ENCODE measurements at places on chromosomes 7 and 10.
A peak's percentile ranks its signal among the peaks of the same experiment; 100 is the strongest.

GRCh38 chr7:135162382-135163001 lies 8.0 kb downstream of the CYREN start:
- no peak for DNase-seq

- peak; percentile 65 for DNase-seq
Measured at GRCh38 chr7:69630292-69630691, 32.0 kb downstream of the AUTS2 start.

- no peak for DNase-seq
Measured at GRCh38 chr7:5211730-5212482, 21.9 kb downstream of the WIPI2 start.

DNA sequence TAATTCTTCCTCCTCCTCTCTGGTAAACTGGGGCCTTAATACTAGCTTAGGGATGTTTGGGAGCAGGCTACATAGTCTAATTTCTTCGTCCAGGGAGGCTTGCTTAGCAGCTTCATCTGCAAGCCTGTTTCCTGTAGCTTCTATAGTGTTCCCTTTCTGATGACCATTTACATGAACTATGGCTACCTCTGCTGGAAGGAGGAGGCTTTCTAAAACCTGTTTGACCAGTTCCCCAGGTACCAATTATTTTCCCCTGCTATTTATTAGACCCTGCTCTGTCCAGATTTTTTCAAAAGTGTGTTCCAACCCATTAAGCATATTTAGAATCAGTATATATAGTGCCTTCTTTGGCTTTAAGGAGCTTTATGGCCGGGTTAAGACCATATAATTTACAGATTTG lies 38.8 kb upstream of the DNAH11 start:
- DNase-seq, result no peak

- no peak for DNase-seq
Measured at GRCh38 chr7:28211006-28211405, 30.4 kb upstream of the JAZF1 start.

- DNase-seq, result peak; percentile 28
Measured at GRCh38 chr7:27947586-27948278, 207.8 kb downstream of the TAX1BP1 start.

- DNase-seq, result peak; percentile 53
Measured at GRCh38 chr7:12646139-12646538, 41.3 kb upstream of the ARL4A start.

DNA sequence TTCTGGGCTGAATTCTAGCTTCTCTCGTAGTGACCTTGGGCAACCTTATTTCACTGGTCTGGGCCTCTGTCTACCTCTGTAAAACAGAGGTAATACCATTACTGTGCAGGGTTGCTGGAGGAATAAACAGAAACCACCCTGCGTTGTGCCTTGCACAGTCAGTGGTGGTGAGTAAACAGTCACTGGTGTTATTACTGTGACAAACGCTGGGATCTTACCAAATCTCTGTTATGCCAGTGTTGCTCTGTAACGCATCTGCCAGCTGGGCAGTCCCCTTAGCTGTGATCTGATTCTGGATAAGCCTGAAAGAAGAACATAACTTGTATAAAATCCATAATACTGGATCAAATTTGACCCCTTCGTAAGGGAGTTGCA lies 49.4 kb downstream of the NOD1 start:
- no peak for DNase-seq

DNA sequence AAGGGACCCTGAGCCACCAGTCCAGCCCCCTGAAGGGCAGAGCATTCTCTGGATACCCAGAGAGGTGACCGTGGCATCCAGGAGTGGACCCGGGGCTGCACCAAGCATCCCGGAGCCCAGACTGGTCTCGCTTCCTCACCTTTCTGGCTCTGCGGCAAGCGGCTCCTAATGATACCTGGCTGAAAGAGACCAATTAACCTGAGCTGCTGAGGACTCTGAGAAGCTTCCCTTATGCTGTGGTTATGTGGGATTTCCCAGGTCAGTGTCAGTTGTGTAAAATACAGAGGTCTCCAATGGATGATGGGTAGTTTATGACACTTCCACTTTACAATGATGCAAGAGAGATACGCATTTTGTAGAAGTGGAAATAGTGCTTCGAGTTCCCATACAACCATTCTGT lies 51.5 kb downstream of the PFKFB3 start:
- no peak for DNase-seq

DNA sequence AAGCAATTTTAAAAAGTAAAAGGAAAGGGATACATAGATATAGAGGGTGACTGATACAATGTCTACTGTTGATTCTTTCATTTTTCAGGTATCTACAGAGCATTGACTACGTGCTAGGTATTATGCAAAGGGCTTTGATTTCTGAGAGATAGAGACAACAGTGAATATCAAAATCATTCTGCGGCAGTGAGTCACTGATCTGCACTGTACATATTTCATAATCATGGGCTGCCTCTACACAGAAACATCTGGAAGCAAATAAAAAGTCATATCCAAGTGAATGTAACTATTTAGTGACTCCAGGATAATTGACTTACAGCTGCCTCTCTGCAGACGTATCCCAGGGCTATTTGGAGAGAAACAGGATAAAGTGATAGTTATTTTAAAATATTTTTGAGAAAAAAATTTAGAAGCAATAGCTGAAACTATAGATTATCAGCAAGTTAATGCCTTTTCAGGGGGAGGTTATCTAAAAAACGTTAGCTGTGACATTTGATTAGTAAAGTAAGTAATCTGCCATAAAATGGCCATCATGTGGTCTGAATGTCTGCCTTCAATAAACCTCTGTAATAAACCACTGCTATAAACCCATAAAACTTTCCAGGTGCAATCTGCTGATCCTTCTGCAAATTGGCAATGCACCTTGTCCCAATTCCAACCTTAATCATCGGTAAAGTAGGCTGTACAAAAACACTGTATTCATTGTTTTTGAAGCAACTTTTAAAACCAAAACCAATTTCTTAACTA lies 43.7 kb downstream of the CPXM2 start:
- peak; percentile 17 for DNase-seq

GRCh38 chr7:74187915-74188675 lies 13.9 kb downstream of the EIF4H start:
- peak; percentile 65 for DNase-seq

- no peak for DNase-seq
Measured at GRCh38 chr10:59323036-59323459, 39.3 kb downstream of the FAM13C start.

DNA sequence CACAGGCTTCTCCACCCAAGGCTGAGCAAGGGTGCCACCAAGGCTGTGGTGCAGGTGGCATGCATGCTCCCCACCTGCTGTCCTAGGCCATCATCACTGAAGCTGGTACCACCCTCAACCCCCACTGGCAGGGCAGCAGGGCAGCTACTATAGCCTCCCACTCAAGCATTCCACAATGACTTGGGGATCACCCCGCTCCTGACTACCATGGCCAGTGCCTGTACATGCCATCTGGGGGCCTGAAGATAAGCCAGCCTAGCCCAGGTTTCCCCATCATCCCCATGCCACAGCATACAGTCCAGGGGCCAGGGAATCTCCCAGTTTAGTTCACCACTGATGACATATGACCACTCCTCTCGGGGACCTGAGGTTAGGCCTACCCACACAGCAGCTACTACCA lies 510.9 kb upstream of the LRRTM3 start:
- no peak for DNase-seq

DNA sequence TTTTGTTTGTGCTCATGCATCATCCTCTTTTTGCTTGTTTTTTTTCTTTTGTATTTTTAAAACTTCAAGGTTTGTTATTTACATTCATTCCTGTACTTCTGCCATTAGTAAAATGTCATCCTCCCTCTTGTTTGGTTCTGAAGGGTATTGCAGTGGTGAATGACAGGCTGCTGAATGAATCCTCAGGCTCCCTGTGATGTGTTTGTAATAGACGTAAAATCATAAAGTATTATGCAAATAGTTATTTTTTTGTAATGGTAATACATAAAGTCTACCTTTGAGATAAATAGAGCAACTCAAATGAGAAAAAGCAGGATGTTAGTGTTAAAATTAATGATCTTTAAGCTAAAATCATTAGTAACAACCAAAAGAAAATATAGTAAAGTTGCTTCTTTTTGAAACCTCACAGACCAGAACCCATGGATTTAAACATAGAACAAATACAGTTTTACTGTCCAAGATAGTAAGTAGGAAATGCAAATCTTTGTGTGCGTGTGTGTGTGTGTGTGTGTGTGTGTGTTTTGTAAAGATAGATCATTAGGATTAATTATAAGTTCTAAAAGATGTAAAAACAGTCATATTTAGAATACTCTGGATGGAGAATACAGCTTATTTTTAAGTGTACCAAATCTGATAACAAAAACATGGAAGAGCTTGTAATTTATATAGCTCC lies 4.5 kb downstream of the GLCCI1 start:
- DNase-seq, result no peak

DNA sequence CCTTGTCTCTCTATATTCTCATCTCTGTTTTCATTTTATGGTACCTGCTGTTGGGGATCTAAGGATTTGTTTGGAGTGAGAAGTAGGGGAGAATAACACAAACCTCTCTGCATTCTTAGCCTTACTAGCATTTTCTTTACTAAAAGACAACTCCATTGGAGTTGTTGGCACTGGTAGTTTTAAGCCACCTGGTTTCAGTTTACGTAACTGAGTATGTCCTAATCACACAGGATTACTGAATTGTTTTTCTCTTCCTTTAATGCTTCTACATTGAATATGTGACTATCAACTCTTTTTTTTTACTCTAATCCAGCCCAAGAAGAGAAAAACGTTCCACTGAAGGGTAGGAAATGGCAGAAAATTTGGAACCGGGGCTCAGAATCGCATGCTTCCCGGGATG lies 30.0 kb upstream of the TRIL start:
- DNase-seq, result no peak

DNA sequence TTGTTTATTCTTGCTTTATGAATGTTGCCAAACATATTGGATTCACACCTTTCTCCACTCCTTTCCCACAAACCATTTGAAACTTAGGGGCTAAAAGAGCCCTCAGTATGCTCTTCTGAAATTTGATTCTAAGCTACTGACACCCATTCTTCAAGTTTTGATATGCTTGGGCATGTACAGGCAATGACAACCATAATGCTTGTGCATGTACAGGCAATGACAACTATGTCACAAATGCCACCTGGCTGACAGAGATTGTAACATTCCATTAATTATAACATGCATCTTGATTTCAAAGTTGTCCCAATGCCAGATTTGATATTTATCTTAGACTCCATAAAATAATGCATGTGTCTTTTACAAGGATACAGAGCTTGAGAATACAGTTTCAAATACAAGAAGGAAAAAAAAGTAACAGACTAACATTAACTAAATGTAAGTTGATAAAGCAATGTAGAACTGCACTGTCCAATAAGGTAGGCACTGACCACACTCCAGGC lies 17.5 kb upstream of the CDK1 start:
- DNase-seq, result no peak

- no peak for DNase-seq
Measured at GRCh38 chr10:51607463-51607835, 91.9 kb downstream of the CSTF2T start.

DNA sequence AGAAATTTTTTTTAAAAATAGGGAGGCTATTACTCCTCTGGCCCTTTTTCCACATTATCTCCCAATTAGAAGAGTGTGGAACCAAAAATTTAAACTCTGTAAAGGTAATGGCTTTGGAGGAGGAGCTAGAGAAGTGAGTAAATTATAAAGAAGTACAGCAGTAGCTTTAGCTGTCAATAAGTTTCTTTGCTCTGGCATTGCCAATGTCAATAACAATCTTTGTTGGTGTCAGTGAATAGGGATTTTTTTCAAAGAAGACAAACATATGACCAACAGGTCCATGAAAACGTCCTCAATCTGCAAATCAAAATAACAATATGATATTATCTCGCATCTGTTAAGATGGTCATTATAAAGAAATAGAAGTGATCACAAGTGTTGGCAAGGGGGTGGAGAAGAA lies 227.1 kb upstream of the MBL2 start:
- DNase-seq, result no peak

- no peak for DNase-seq
Measured at GRCh38 chr10:100828738-100829096, 83.3 kb downstream of the PAX2 start.

DNA sequence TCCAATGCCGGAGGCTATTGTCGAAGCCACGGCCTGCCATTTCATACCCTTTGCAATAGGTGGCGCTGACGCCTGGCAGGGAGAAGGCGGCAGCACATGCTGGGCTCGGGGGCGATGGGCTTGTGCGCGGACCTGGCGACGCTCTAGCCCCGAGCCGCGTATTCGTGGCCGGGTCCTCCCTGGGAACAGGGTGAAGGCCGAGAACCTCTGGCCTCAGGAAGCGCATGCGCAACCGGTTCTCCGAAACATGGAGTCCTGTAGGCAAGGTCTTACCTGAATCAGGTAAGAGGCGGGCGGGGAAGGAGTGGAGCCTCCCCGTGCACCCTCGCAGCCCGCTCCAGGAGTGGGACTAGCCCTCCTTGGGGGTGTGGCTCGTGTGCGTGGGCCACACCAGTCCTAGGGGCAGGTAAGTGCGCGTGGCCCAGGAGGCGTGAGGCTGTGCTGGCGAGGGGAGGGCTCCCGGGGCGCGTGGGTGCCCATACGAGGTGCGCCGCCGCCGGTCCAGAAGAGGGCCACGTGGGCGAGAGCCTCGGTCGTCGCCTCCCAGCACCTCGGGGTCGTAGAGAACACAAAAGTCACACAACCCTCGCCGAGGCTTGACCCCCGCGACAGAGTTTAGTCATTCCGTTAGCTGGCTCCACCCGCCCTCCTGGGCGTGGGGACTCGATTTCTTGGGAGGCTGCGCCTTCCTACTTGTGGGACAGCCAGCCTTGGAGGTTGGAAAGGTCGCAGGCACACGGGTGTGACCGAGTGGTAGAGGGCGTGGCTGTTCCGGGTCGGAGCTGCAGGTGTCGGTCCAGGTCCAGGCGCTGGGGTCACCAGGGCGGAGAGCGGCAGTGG lies 5.6 kb upstream of the MEST start:
- DNase-seq, result no peak

DNA sequence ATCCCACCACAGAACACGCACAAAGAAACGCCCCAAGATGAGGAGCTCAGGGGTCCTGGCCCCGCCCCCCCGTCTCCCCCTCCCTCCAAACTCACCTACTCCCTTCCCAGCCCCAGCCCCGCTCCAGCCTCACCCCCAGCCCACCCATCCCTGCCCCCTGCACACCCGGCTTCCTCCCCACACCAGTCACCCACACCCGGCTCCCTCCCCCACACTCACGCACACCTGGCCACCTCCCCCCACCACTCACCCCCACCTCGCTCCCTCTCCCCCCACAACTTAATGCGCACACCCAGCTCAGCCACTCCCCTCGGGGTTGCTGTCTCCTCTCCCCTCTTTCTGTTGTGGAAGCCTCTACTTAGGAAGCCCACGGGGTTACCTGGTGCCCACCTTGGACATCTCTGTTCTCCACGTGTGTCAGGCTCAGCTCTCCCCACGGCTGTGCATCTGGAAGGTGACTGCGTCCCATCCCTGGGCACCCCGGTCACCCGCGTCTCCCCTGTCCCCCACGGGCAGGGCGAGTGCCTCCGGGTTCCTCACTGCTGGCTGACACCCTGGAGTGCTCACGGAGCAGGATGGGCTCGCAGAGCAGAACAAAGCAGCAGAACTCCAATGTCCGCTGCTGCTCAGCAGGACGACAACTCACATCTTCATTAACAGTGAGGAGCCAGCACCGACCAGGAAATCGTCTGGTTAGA lies 166.8 kb downstream of the USP6NL start:
- DNase-seq, result no peak

GRCh38 chr7:78476851-78477405 lies 678.4 kb downstream of the PHTF2 start:
- DNase-seq, result no peak
